Left ventricle myocardium inferior (tissue), 1 donor: ENCODE measurements at places on chromosomes 13 and 19.

DNA sequence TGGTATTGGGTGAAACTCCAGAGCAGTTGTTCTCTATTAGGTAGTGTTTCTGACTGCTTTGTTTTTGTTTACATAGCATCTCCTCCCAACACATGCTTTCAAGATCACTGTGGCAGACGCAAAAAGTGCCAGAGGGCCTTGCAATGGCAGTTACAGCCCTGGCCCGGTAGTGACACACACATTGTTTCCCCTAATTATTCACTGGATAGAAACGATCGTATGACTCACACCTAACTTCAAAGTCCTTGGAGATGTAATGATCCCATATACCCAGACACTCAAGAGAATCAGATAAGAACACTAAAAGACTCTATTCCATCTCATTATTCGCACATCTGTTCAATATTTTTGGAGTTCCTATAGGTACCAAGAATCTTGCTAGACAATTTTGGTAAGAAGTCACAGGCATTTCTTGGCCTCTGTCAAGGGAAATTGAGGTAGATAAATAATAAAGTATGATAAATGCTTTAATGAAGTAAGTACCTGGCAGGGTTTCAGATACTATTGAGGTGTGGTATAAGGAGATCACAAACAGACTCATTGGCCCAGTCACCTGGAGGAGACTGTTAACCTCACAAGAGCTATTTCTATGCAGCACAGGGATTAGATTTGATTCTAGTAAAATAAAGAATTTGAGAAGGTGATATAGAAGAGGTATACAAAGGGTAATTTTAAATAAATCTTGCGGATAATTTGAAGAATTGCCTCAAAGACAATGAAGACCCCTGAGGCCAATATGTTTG, 485.3 kb downstream of the SLITRK6 start:
- DNase-seq: no peak

- no peak for DNase-seq
These were observed 6.8 kb downstream of the LILRA1 start for GRCh38 chr19:54600212-54600611.

GRCh38 chr19:47021536-47022139, 2.0 kb downstream of the NPAS1 start:
- no peak for DNase-seq

GRCh38 chr19:29596885-29597525, 9.1 kb upstream of the POP4 start:
- DNase-seq: no peak

DNA sequence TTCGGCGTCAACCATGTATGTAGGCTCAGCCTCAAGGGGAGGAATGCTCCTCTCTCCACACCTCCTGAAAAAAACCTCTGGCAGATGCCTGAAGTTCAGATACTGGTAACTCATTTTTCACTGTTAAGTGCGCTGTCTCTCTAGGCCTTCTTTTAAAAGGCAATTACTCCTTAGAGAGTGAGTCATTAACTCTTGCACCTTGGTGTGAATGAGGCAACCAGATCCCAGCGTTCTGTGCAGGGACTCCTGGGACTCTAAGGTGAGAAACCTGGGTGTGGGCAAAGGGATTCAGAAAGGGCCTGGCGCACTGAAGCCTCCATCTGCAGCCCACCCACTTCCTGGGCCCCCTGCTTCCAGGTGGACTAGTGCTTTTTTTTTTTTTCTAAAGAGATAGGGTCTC, 71.7 kb downstream of the SIAH3 start:
- DNase-seq: no peak

DNA sequence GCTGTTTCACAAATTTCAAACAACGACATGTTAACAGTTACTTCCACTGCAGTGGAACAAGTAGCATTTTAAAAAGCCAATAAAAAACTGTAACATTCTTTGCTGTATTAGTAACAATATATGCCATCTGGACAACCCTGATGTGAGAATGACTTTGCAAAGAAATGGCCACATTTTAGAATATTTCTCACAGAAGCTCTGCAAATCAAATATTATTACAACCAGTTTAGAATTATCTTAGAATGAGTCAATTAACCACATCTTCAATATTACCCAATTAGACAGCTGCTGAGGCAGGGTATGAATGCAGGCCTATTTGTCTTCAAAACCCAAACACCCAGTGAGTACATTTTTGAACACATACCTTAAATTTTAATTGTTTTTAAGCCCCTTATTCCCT, 3.2 kb downstream of the ZNF699 start:
- DNase-seq: no peak

DNA sequence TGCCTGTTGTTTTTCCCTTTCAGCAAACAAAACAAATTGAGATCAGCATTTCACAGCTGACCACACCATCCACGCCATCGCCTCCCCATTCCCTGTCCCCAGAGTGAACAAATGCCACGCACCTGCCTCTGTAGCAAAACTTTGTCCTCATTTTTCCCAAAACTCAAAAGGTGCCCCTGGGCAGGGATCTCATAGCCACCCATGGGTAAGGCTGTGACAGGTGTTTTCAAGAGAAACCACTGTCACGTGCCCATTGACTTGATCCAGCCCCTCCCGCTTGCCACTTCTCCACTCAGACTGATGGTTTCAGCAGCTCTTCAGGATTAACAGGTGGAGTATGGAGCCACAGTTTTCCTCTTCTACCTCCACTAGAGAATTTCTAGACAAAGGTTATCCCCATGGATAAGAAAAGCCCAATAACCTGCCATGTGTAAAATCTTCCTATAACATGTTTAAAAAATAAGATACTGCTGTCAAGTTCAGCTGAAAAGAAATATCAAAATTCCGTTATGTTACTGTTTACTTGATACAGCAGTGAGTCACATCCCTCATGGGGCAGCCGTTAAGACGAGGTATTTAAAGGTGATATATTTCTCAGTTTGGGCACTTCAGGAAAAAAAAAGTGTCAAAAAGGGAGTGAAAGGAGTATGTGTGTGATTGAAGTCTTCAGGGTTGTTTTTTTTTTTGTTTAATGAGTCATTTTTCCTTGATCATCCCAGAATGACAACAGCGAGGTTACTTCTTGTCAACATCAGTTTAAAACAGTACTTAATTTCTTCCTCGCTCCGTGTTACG, 63.5 kb upstream of the GPR183 start:
- no peak for DNase-seq

- no peak for DNase-seq
These were observed 59.0 kb upstream of the FARP1 start for GRCh38 chr13:98083936-98084335.

DNA sequence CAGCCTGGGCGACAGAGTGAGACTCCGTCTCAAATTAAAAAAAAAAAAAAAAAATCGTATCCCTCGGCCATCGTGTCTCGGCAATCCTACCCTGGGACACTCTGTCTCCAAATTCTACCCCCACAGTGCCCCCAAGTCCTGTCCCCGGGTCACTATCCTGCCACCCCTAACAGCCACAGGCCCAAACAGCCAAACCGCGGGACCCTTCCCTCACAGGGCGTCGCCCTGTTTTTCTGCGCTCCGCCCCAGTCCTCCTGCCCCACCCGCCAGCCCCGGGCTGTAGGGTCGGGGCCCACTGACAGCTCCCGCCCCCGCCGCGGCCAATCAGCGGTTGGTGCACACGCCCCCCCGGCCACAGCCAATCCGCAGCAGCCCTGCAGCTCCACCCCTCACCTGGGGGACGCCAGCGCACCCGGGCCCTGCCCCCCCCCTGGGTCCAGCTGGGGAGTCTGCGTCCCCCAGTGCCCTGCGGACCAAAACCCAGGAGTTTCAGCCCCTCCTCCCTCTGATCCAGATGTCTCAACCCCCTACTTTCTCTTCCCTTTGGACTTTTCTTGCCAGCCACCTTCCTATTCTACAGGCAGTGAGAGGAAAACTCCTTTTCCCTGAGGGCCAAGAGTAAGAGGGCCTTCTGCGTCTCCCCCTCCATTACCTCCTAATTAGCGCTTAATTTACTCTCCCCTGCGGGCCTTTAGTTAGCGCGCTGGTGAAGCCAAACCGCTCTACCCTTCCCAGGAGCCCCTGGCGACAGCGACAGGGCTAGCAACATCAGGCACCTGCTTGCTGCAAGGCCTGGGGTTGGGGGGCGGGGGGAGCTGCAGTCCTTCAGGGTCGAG, 1.5 kb upstream of the BCAT2 start:
- DNase-seq: peak; percentile 91

GRCh38 chr13:26423629-26424028, 133.9 kb upstream of the WASF3 start:
- peak; percentile 47 for DNase-seq

DNA sequence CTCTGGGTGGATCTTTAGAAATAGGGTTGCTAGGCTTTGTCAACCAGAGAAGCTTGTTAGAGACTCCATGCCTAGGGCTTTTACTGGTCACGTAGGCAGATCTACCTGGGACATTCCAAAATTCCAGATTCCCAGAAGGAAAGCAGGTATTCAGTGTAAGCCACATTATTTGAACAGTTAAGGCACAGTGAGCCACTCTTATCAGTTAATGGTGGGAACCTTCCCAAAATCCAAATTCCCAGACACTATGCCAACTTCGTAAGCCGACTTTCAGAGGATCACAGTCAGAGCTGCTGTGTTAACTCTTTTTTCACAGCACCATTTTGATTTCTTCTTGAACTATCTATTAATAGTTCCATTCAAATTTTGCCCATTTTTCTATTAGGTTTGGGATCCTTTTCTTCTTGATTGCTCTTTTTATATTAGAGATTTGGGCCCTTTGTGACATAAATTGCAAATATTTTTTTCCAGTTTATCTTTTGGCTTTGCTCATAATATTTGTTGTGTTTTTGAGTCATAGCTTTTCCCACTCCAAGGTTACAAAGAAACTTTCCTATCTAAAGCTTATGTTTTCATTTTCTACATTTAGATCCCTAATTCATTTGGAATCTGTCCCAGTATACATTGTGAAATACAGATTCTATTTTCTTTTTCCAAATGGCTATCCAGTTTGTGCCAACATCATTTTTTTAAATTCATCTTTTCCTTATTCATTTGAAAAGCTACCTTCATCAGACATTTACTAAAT, 77.3 kb downstream of the DHRS12 start:
- DNase-seq: no peak

GRCh38 chr13:113528813-113529180, 38.3 kb upstream of the DCUN1D2 start:
- no peak for DNase-seq

DNA sequence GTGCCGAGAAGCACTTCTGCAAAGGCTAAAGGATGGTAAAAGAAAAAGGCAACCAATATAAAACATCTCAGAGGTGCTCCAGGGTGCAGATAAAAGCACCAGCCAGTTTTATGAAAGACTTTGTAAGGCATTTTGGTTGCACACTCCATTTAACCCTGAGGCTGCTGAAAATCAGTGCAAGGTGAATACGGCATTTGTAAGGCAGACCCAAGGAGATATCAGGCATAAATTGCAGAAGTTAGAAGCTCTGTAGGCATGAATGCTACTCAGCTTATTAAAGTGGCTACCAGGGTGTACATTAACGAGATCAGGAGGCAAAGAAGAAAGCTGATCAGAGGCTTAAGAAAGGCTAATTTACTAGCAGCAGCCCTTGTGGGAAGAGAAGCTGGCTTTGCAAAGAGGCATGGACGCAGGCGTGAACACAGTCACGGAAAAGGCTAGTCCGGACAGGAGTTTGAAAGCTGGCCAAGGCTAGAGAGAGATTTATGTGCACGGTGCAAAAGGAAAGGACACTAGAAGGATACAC, 99.6 kb downstream of the ZNF429 start:
- DNase-seq: no peak

DNA sequence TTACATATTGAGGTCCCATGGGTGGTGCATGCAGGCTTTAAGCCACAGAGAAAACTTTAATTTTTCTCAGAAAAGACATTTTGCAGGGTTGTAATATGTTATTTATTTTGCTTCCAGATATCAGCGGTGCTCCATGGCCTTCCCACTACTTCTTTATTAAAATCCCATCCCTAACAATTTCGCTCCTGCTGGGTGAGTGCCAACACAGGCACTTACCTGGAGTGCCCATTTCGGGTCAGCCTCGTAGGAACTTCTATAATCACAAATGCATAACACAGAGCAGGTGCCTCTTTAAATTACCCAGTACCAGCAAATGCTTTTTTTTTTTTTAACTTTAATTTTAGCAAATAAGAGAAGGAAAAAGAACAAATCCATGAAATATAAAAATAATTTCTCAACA, 86.4 kb downstream of the EFNB2 start:
- DNase-seq: no peak

- peak; percentile 56 for DNase-seq
These were observed 4.7 kb downstream of the PNMA8A start for GRCh38 chr19:46466536-46467196.

GRCh38 chr13:99948907-99949678, 22.5 kb downstream of the ZIC5 start:
- no peak for DNase-seq

DNA sequence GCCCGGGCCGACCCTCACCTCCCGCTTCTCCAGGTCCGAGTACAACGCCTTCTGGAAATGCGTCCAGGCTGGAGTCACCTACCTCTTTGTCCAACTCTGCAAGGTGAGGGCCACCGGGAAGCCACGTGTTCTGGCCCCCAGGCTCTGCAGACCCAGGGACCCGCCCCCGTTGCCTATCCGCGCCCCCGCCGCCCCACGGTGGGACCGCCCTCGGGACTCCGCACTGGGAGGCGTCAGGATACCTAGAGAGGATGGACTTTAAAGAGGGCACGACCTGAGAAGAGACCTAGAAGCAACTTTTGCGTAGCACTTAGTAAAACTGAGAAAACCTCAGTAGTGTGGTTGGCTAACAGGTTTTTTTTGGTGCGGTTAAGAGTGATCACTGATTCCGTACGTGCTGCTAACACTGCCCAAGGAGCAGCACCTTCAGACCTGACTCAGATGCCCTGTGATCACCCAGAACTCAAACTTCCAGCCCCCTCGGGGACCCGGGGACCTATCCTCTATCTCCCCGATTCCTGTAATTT, 492 bp downstream of the TMEM147 start:
- DNase-seq: peak; percentile 37

DNA sequence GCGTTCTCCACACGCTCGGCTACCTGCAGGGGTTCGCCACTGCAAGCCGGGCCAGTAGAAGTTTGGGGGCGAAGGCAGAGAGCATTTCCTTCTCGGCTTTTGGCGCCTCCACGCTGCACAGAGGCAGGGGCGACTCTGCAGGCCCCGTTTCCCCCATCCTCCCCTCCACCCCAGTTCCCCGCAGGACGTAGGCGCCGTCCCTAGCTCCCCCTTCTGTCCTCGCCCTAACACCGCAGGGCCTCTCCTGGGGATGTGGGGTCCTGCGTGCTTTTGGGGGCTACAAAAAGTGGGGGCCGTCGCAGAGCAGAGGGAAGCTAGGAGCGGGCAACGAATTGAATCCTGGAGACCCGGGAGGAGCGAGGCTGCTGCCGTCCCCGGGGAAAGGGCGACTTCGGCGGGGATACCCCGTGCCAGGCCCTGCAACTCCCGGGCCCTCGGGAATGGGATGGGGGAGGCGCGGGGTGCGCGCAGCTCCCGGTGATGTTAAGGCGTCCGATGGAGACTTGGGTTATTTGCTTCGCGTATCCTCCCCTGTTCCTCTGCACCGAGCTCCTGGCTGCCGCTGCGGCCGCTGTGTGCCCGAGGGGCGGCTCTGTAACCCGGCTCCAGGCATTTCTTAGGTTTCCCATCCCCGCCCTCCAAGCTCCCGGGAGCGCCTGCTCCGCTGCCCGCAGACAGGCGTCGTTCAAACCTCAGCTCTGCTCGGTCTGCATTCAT, 255.9 kb upstream of the SOX21 start:
- no peak for DNase-seq

- no peak for DNase-seq
These were observed 11.1 kb upstream of the BCL3 start for GRCh38 chr19:44737238-44738071.

- no peak for DNase-seq
These were observed 26.3 kb upstream of the ZNF492 start for GRCh38 chr19:22607653-22608430.
